Adrenal gland (tissue), 19 donors: ENCODE measurements at places on chromosomes 5 and 9. TPM values are rescaled to one million over a fixed set of nuclear protein-coding genes. Genes with fewer than 3 reads are reported as not detected.
A peak's percentile ranks its signal among the peaks of the same experiment; 100 is the strongest.

GRCh38 chr5:114447084-114447773 lies 85.4 kb downstream of the KCNN2 start:
- H3K4me1 ChIP-seq: peaks cover 29% of the 10 kb centered on the region
- no peak overlapping the region for H3K4me3 ChIP-seq
- no peak for DNase-seq
- H3K27ac ChIP-seq: no peak overlapping the region
- H3K27me3 ChIP-seq: no peaks in the 10 kb centered on the region

DNA sequence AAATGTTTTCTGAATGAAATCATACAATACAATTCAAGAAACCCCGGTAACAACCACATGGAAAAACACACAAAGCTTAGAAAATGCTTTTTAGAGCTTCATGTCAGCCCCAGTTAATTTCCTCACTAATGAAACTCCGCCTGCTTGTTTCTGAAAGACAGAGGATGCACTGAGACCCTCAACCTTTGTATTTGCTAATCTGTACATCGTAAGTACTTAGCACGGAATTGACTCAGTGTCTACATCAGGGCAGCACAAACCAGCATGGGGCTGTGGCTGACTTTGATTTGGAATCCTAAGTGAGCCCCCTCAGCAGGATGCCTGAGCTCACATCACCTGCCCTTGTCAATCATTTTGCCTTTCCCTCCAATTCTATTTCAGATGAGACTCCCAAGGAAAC lies 499.1 kb upstream of the MPDZ start:
- no peak for DNase-seq
- H3K27me3 ChIP-seq: no peaks in the 10 kb centered on the region
- no peak overlapping the region for H3K4me3 ChIP-seq
- no peaks in the 10 kb centered on the region for H3K36me3 ChIP-seq

- no peak overlapping the region for H3K27ac ChIP-seq
- no peak overlapping the region for H3K4me3 ChIP-seq
- H3K4me1 ChIP-seq: no peaks in the 10 kb centered on the region
- no peak for DNase-seq
- no peaks in the 10 kb centered on the region for H3K27me3 ChIP-seq
These were observed 41.5 kb upstream of the MAP1B start for GRCh38 chr5:72065751-72066255.

- H3K27me3 ChIP-seq: no peaks in the 10 kb centered on the region
- DNase-seq: no peak
- no peaks in the 10 kb centered on the region for H3K4me1 ChIP-seq
- H3K27ac ChIP-seq: no peak overlapping the region
- H3K36me3 ChIP-seq: no peaks in the 10 kb centered on the region
- H3K4me3 ChIP-seq: no peak overlapping the region
These were observed 260.6 kb downstream of the PSAT1 start for GRCh38 chr9:78557540-78557939.

DNA sequence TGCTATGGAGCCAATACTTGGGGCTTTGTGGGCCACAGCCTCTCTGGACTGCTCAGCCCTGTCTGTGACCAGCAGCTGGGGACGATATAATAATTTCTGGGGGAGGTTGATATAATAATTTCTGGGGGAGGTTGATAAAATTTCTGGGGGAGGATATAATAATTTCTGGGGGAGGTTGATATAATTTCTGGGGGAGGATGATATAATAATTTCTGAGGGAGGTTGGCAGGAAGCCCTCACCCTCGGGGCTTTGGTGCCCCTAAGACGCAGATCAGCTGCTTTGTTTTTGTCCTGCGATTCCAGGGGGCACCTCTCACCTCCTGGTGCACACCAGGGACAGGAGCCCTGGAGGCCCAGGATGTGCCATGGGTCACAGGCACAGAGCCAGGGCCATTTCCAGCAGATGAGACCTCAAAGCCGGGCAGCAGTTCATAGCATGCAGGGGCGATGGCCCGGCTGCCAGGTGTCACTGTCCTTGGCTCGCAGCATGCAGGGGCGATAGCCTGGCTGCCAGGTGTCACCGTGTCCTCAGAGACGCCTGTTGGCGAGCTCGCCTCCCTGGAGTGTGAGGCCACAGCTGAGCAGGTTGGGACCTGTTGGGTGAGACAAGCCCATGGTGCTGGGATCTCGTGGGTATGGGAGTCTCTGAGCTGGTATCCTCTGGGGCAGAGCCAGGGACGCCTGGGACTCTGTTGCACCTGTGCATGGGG lies 3.8 kb upstream of the TOR4A start:
- DNase-seq: no peak
- H3K4me3 ChIP-seq: no peak overlapping the region
- H3K4me1 ChIP-seq: peaks cover 4% of the 10 kb centered on the region
- peaks cover 4% of the 10 kb centered on the region for H3K27me3 ChIP-seq
- no peaks in the 10 kb centered on the region for H3K36me3 ChIP-seq

GRCh38 chr5:6395621-6396020 lies 17.3 kb upstream of the MED10 start:
- no peaks in the 10 kb centered on the region for H3K27me3 ChIP-seq
- H3K4me3 ChIP-seq: no peak overlapping the region
- no peak for DNase-seq
- no peaks in the 10 kb centered on the region for H3K4me1 ChIP-seq
- H3K27ac ChIP-seq: no peak overlapping the region

GRCh38 chr5:91178461-91178860 lies 204.7 kb downstream of the ARRDC3 start:
- no peak overlapping the region for H3K4me3 ChIP-seq
- H3K27ac ChIP-seq: no peak overlapping the region
- no peaks in the 10 kb centered on the region for H3K4me1 ChIP-seq
- H3K36me3 ChIP-seq: no peaks in the 10 kb centered on the region

- no peak for DNase-seq
- no peak overlapping the region for H3K27ac ChIP-seq
- H3K4me1 ChIP-seq: peaks cover 7% of the 10 kb centered on the region
- no peaks in the 10 kb centered on the region for H3K27me3 ChIP-seq
- H3K36me3 ChIP-seq: no peaks in the 10 kb centered on the region
- no peak overlapping the region for H3K4me3 ChIP-seq
These were observed 157.3 kb upstream of the DAPK1 start for GRCh38 chr9:87340391-87340790.

- H3K4me3 ChIP-seq: no peak overlapping the region
- H3K27ac ChIP-seq: no peak overlapping the region
These were observed 150.9 kb downstream of the ADGRV1 start for GRCh38 chr5:90709323-90710155.

DNA sequence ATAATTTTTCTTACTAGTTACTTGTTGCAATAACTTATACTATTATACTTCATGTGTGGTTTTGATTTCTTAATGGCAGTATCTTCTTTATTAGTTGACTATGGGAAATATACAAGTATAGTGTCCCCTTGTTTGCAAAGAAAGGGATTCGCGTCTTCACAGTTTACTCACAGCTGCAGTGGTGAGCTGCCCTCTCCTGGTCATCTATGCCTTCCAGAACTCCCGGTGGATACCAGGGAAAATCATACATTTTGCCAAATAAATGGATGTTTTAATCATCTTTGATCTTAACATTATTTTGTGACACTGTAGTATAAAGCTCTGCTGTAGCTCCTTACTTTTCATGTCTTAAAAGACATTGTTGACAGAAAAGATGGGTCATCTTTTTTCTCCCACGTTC lies 142.0 kb downstream of the ZCCHC7 start:
- no peaks in the 10 kb centered on the region for H3K36me3 ChIP-seq
- peak; percentile 31 for DNase-seq
- H3K4me1 ChIP-seq: no peaks in the 10 kb centered on the region

DNA sequence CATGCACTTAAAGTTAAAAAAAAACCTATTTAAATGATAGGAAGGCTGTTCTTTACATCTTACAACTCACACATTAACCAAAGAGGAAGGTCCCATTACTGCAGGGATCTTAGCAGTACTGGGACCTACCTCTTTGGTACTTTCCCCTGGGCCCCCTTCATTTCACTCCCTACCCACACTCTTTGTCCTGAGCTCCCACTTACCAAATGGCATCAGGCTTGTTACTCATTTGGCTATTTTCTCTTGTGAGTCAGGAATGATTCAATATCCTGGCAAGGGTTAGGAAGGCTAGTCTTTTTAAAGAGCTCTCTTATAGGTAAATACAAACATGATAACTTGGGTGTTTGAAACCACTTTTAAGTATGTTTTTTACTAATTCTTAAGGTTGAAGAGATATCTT lies 117.4 kb upstream of the ELL2 start:
- no peaks in the 10 kb centered on the region for H3K4me1 ChIP-seq
- no peak overlapping the region for H3K4me3 ChIP-seq
- no peaks in the 10 kb centered on the region for H3K27me3 ChIP-seq

GRCh38 chr9:114631166-114631565 lies 20.1 kb downstream of the TMEM268 start:
- H3K27me3 ChIP-seq: no peaks in the 10 kb centered on the region
- H3K36me3 ChIP-seq: no peaks in the 10 kb centered on the region
- H3K27ac ChIP-seq: no peak overlapping the region
- H3K4me1 ChIP-seq: no peaks in the 10 kb centered on the region

DNA sequence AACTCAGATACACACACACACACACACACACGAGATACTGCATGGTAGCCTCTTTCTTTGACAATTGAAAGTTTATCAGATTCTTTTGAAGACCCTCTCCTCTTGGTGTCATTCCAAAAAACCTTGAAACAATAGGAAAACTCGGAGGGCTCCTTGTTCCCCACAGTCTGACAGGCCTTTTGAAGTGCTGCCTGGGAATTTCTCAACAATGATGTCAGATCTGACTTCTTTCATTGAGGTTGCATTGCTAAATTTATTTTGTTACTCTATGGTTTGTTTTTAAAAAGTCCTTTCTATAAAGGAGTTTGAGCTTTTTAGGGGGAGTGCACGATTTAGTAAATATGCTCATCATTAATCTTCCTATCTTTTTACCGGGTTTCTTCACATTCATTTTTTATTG lies 583.9 kb downstream of the SEMA5A start:
- H3K4me1 ChIP-seq: no peaks in the 10 kb centered on the region
- no peaks in the 10 kb centered on the region for H3K27me3 ChIP-seq
- no peaks in the 10 kb centered on the region for H3K36me3 ChIP-seq
- no peak overlapping the region for H3K27ac ChIP-seq

GRCh38 chr5:16603295-16603694 lies 13.5 kb downstream of the RETREG1 start:
- H3K27me3 ChIP-seq: no peaks in the 10 kb centered on the region
- no peaks in the 10 kb centered on the region for H3K4me1 ChIP-seq
- H3K4me3 ChIP-seq: no peak overlapping the region
- DNase-seq: no peak
- no peak overlapping the region for H3K27ac ChIP-seq

DNA sequence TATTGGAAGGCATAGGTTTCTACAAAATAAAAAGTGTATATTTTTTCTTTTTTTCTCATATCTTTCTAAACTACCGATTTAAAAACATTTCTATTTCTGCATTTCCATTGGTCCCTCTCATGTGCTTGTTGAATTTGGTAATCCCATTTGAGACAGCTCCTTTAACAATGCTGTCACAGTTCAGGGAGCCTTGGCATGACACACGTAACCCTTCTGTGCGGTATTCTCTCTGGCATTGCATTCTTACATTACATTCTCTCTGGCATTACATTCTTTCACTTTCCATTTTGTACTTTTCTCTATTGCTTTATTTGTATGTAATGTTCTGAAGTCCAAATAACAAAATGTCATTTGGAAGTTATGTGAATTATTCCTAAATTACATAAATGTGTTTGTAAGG lies 150.7 kb upstream of the RASGRF2 start:
- no peaks in the 10 kb centered on the region for H3K27me3 ChIP-seq
- no peak overlapping the region for H3K4me3 ChIP-seq
- H3K4me1 ChIP-seq: no peaks in the 10 kb centered on the region
- DNase-seq: no peak
- H3K36me3 ChIP-seq: no peaks in the 10 kb centered on the region

GRCh38 chr5:61687371-61687770 lies 355.3 kb downstream of the ZSWIM6 start:
- H3K36me3 ChIP-seq: no peaks in the 10 kb centered on the region
- H3K4me3 ChIP-seq: no peak overlapping the region
- H3K27ac ChIP-seq: no peak overlapping the region
- H3K4me1 ChIP-seq: peaks cover 7% of the 10 kb centered on the region
- no peaks in the 10 kb centered on the region for H3K27me3 ChIP-seq

DNA sequence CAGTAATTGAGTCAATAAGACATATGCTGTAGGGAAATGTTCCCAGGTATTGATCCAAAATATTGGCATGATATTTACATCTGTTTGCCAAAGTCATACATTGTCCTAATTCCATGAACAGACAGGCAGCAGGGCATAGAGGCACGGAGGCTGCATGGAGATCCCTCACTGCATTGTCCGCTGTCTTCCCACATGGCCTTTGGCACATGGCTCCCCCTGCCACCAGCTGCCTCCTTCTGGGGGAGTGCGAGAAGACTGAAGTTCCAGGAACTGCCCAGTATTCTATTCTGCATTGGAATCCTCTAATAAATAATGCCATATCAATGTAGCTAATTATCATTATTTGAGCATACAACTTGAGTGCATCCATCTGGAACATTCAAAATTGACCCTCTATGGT lies 269.0 kb downstream of the FBXL7 start:
- H3K36me3 ChIP-seq: no peaks in the 10 kb centered on the region
- H3K4me3 ChIP-seq: no peak overlapping the region
- DNase-seq: no peak

- H3K27ac ChIP-seq: no peak overlapping the region
- H3K27me3 ChIP-seq: no peaks in the 10 kb centered on the region
- no peak for DNase-seq
- no peaks in the 10 kb centered on the region for H3K4me1 ChIP-seq
These were observed 468.1 kb downstream of the KCTD16 start for GRCh38 chr5:144638787-144639186.

GRCh38 chr9:120412425-120412951 lies 167.5 kb downstream of the CDK5RAP2 start:
- no peak overlapping the region for H3K4me3 ChIP-seq
- peak overlapping the region; percentile 47 for H3K27ac ChIP-seq
- H3K27me3 ChIP-seq: no peaks in the 10 kb centered on the region
- no peaks in the 10 kb centered on the region for H3K4me1 ChIP-seq
- H3K36me3 ChIP-seq: peaks cover 21% of the 10 kb centered on the region

- H3K4me3 ChIP-seq: no peak overlapping the region
- H3K36me3 ChIP-seq: no peaks in the 10 kb centered on the region
- DNase-seq: no peak
- no peak overlapping the region for H3K27ac ChIP-seq
- H3K4me1 ChIP-seq: peaks cover 17% of the 10 kb centered on the region
These were observed 2.6 kb upstream of the GAPVD1 start for GRCh38 chr9:125258832-125259534.

PLAC8L1 gene
- total RNA-seq: 1.2 TPM

PCDHGA11 gene
- 3.2 TPM for total RNA-seq

NR2F1 gene
- 99.8 TPM for total RNA-seq

RNF183 gene
- not detected for total RNA-seq

DCTN3 gene
- total RNA-seq: 163 TPM

OR1J2 gene
- not detected for total RNA-seq
